ENCODE measurements at places on chromosomes 3 and 15. TPM values are rescaled to one million over a fixed set of nuclear protein-coding genes. Genes with fewer than 3 reads are reported as not detected.

Gene SLC2A2
- not detected for total RNA-seq

GRCh38 chr3:190008432-190008831, 112.3 kb downstream of the P3H2 start:
- no peak for DNase-seq

Gene CD47
- total RNA-seq = 76.5 TPM

- no peak for DNase-seq
These were observed 20.1 kb upstream of the ZCWPW2 start for GRCh38 chr3:28328188-28329151.

Gene CHRNA5
- total RNA-seq = 4.0 TPM

GRCh38 chr15:95839367-95839782, 491.1 kb upstream of the NR2F2 start:
- DNase-seq = no peak

GRCh38 chr3:62559831-62560445, 186.6 kb upstream of the FEZF2 start:
- DNase-seq = no peak

DNA sequence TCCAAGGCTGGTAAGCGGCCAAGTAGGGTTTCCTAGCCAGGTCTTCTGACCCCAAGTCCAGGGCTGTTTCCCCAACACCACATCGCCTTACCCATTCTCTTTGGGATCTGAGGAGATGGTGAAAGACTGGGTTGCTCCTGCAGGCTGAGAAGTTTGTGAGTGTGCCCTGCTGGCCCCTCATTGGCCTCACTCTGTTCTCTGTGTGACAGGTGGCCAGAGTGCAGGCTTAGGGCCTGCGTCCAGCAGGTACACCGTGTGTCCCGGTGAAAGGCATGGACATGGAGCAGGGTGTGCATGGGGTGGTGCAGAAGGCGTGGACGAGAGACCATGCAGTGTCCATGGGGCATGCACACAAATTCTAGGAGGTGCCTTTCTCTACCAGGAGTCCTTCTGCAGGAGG, 91.3 kb downstream of the DGKG start:
- DNase-seq = no peak

- no peak for DNase-seq
These were observed 7.9 kb downstream of the LRRC31 start for GRCh38 chr3:169861871-169862270.

Gene SYNPR
- total RNA-seq = not detected

Gene MUC4
- total RNA-seq = 0.08 TPM

All from ureter (tissue), 1 donor.